ENCODE measurements at places on chromosomes 1 and 21.

DNA sequence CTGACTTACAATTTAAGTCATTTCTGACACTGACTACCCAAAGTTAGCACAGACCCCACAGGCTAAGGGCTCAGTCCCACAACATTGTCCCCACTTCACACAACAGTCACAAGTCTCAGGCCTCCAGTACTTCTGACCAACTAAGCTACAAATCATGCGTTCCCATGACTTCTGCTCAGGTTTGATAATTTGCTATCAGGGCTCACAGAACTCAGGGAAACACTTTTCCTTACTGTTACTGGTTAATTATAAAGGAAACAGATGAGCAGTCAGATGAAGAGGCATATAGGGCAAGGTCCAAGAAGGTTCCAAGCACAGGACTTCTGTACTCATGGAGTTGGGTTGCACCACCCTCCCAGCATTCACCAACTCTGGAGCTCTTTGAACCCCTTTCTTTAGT is 151.2 kb upstream of the TNR start:
- DNase-seq, result no peak

DNA sequence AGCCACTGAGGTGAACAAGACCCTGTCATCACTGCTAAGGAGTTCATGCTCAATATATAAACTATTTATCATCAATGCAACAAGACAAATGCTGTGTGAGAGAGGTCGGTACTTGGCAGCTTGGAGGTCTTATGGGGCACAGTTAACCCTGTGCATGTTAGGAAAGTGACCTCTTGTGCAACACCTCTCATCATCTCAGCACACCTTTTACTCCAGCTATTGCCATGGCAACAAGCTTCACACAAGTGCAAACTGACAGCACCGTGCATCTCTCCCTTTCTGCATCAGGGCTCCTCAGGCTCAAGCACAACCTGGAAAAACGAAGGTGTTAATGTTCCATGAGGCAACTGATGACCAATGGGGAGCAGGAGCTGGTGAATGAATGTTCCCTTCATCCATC is 14.7 kb upstream of the MYSM1 start:
- DNase-seq, result no peak

GRCh38 chr1:4109628-4109940 is 209.5 kb upstream of the C1orf174 start:
- DNase-seq, result no peak

DNA sequence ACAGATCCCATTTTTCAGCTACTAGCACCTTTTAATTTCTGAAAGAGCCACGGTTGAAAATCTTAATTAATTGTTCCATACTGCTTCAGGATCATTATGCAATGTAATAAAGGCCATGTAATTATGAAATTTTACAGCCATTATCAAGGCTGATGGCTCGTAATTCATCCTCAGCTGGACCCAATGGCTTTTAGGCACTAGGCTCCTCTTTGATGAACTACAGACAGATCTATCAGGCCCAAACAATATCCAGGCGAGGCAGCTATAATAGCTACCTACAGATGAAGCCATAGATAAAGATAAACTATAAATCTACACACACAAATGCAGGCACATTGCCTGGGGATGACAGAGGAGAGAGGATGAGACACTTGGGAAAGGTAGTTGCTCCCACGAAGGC is 110.5 kb upstream of the USH2A start:
- DNase-seq, result no peak

- DNase-seq, result no peak
Measured at GRCh38 chr1:218171302-218171893, 113.7 kb upstream of the RRP15 start.

GRCh38 chr1:180156201-180156600 is 1.5 kb downstream of the QSOX1 start:
- DNase-seq, result no peak

DNA sequence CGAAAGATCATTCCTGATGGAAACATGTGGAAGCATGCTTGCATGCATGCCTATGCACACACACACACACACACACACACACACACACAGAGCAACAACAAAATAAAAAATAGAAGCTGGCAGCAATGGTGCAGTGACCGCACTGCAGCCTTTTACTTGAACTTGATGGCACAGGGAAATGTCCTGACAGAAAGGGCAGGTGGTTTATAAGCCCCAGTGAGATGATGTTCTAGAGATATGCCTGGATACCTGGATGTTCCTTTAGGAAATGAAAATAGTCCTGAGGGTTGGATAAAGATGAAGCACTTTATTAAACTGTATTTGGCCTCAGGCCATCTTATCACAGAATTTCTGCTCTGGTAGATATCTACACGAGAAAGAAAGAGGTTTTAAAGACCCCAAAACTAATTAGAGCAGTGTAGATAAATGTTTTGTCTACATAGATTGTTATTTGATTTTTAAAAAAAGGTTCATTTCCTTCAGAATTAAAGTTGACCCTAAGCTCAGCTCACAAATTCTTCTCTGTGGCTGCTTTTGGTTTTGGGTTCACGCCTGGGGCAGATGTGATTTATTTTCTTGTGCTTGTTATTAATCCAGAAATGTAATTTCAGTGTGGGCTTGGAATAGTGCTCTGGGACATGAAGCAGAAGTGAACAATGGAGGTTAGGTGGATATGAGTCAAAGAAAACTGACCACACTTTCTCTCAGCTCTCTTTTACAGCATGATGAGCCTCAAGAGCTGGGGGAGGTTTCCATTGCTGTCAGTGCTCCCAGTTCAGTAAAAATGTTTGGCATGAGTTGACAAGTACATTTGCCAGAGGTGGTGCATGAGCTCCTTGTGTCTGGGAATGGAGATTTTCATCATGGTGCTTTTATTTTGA is 22.9 kb downstream of the ADAM30 start:
- no peak for DNase-seq

GRCh38 chr1:116373431-116374352 is 648 bp downstream of the ATP1A1 start:
- peak; percentile 46 for DNase-seq

DNA sequence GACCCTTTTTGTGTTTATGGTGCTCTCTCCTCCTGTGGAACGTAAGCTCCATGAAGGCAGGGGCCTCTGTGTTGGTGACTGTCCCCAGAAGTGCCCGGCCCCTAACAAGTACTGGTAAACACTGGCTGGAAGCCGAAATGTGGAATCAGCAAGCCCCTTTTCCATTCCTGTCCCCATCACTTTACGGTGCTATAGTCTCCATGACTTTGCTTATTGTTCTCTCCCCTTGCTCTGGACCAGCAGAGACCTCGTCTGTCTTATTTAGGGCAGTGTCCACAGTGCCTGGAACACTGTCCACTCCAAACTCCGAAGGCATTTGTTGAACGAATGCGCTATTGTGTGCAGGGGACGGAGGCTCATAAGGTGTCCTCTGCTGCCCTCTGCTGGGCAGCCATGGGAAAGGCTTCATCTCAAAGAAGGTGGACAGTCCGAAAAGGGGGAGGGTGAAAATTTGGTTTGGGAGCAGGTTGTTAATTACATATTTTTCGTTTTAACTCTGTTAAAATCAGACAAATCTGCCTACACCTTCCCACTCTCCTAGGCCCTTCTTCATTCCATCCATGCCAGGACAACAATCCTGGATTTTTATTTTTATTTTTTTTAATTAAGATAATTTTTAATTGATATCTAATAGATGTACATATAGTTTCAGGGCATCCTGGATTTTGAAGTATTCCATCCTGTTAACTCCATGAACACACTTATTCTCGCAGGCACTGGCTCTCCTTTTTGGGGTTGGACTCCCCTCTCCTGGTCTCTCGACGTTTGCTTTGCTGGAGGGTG is 115.6 kb downstream of the PGBD5 start:
- peak; percentile 64 for DNase-seq

GRCh38 chr1:245807306-245807705 is 652.5 kb downstream of the KIF26B start:
- no peak for DNase-seq

DNA sequence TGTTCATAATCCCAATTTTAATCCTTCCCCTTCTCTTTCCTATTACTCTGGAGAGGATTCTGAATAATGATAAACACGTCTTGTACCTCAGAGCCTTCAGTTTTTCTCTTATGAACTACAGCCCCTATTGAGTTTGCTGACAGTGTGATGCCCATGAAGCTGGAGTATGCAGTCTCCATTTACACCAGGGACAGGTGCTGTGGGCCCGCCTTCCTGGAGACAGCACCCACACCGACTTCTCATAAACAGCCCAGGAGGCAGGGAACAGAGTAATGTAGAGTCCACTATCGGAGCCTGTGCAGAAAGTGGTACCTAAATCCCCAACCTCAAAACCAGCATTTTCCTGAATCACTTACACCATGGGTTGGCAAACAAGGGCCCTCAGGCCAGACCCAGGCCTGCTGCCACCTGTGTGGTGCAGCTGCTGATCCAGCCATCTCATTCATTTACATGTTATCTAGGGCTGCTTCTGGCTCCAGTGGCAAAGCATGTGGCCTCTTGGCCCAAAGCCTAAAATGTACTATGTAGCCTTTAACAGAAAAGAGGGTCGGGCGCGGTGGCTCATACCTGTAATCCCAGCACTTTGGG is 95.1 kb upstream of the KRTAP19-8 start:
- DNase-seq, result no peak

GRCh38 chr1:101181930-101182329 is 54.9 kb upstream of the S1PR1 start:
- DNase-seq, result no peak

DNA sequence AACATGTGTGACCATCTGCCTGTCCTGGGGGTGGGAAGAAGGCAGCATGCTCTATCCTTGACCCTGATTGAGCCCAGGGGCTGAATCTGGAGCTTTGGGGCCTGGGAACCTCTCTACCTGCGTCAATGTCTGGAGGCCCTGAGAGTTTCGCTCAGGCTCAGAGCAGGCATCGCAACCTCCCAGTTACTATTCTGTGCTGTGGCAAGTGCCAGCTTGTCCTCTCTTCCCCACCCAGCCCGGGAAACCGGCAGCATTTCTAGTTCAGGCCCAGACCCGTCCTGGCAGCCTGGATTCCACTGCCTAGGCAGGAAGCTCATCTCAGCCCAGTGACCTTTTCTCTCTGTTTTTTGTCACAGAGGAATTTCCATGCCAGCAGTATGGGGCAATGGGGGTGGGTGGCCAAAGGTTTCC is 10.0 kb upstream of the IRF6 start:
- no peak for DNase-seq

DNA sequence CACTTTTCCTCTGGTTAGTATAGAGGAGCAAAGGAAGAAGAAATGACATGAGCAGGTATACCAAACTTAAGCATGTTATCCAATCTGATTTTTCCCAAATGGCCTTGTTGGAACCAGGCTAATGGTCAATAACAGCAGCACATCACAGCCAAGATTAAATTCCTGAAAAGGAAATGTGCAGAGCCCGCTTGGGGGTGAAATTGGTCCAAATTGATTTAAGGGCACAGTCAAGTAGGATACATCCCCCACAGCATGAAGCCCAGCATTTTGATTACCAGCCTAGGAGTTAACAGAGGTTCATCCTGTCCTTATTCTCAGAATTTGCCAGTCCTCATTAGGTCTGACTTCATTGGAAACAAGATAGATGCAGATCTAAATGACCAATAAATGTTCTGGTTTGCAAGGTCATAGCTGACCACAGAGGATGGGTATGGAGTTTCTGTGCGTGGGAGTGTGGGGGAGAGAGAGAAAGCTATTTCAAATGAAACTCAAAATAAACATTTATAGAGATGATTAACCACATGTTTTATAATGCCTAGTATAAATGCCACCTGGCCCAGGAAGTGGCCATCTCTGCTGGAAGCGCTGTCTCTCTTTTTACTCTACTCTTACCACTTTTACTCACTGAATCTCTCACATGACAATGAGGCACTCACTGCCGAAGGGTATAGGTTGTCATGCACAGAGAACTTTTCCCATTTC is 38.7 kb downstream of the RGS5 start:
- DNase-seq, result no peak

DNA sequence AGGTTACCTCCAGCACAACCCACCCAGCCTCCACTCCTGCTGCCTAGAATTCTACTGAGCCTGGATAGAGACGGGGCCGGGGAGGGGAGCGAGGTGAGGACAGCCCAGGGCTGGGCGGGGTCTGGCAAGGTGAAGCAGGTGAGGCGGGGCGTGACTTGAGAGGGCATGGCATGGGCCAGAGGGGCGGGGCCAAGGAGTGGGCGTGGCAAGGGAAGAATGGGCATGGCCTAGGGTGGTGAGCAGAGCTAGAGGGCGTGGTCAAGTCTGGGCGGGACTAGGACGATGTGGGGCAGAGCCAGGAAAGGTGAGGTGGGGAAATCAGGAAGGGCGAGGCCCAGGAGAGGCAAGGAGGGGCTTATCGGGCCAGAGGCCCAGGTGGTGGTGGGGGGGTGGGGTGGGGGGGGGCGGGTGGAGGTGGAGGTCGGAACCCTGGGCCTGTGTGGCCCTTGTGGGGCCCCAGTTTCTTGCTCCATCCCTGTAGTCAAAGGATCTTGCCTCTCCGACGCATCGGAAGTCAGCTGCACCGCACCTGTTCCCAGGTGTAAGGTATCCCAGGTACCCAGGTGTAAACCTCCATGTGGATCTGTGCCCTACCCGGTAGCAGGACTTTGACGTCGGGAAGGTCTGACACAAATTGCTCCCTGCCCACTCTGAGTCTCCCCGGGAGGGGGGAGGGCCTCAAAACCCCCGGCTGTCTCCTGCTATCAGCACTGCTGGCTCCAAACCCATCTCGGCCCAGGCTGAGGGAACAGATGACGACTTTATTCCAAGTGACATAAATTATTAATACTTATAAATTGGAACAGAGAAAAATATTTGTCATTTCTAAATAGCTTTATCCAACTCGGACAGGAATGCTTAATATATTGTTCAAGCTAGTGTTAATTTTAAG is 32.9 kb upstream of the UTS2 start:
- peak; percentile 3 for DNase-seq

DNA sequence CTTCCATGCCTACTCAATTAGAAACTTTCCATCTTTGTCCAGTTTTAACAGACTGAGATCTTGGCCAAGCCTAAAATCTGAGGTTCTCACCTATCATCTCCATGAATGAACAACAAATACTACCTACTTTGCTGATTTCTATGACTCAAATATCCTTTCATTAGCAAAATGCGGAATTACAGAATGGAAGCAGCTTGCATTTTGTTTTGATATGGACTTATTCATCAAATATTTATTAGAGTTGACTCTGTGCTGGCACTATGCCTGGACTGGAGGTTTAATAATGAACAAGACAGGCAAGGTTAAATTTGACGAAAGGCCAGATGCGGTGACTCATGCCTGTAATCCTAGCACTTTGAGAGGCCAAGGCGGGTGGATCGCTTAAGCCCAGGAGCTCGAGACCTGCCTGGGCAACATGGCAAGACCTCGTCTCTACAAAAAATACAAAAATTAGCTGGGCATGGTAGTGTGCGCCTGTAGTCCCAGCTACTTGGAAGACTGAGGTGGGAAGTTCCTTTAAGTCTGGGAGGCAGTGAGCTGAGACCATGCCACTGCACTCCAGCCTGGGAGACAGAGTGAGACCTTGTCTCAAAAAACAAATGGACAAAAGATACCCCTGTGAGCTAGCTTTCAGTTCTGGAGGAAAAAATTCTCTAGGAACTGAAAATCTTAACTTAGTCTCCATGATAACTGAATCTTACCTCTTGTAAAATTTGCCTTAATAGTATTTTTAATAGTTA is 29.4 kb upstream of the SOD1 start:
- no peak for DNase-seq

- no peak for DNase-seq
Measured at GRCh38 chr1:157189986-157190982, 52.1 kb upstream of the ETV3 start.

Data from stimulated activated CD4-positive, alpha-beta T cell treated with anti-CD3 and anti-CD28 coated beads, Interleukin-12 subunit alpha, Interleukin-12 subunit beta, amount 100 ng/mL, for 4 hours (primary cell).